Right lung (tissue), 10 donors: ENCODE measurements at places on chromosomes 5 and 9.
A peak's percentile ranks its signal among the peaks of the same experiment; 100 is the strongest.

GRCh38 chr5:68428231-68428811 is 212.8 kb downstream of the PIK3R1 start:
- DNase-seq: no peak

DNA sequence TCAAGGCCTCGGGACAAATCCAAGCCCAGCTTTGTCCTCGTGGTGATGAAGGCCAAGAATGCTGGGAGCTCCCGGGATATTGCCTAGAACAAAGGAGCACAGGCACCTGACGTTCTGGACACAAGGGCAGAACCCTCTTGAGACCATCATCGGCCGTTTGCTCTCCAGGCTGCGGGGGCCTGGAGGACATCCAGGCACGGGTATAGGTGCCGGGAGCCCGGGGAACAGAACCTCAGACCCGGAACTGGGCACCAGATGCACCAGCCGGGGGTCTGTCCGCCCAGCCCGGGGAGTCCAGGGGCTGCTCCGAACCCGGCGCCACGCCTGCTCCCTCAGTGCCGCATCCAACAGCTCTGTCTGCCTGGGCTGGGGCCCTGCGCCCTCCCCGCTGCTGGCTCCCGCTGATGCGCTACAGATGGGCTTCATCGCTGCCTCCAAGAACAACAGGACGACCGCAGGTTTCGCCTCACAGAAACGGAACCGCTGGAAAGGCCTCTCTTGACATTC is 88.0 kb downstream of the ADAMTS2 start:
- DNase-seq: no peak

DNA sequence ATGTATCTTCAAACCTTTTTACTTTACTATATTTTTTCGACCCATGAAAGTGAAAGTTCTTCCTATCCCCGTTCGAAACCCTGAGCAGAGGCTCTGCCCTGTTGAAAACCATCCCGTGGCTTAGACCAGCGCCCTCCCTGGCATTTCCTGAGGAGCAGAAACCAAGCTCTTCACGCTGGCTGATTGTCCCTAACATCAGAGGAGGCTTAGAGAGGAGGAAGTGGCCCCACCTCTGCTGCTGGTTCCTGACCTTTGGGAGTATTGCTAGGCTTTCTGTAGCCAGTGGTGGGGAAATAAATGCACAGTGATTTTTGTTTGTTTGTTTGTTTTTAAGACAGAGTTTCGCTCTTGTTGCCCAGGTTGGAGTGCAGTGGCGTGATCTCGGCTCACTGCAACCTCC is 4.2 kb upstream of the PTGES start:
- no peak for DNase-seq

DNA sequence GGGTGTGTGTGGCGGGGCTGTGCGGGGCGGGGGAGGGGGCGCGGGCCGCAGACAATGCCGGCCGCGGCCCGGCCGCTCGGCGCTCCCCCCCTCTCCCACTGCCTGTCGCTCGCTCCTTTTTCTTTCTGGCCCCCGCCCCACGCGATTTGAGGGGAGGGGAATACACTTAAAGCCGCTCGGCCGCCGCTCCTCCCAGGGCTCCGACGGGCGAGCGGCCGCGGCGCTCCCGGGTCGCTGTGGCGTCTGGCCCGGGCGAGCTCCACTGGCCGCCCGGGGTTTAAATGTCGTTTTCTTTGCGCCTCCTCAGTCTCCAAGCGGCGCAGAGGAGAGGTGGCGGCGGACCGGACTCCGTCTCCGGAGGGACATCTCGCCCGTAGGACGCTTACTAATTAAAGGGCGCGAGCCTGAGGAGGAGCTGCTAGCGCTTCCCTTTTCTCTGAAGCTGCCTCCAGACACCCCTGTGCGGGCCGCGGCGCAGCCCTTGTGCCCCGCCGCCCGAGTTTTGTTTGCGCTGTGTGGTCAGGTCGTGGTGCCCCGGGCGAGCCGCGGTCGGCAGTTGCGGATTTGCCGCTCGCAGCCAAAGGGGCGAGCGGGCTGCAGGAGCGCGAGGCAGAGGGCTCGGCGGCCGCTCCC is 1.4 kb downstream of the ZSWIM6 start:
- no peak for DNase-seq

DNA sequence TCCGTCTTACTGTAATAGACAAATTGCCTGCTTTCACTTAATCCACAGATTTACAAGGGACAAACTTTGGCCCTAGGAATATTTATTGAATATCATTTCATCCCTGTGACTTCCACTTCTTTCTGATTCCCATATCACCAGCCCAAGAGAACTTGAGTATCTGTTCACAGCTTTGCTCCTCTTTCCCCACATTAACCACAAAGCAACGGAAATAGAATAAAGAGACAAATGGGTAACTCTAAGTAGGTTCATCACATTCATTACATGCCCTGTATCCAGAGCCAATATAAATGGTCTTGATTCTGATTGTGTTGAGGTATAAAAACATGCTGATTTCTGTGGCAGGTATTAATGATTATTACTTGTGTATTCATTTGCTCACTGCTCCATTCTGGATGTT is 41.9 kb downstream of the TMEM252 start:
- no peak for DNase-seq

DNA sequence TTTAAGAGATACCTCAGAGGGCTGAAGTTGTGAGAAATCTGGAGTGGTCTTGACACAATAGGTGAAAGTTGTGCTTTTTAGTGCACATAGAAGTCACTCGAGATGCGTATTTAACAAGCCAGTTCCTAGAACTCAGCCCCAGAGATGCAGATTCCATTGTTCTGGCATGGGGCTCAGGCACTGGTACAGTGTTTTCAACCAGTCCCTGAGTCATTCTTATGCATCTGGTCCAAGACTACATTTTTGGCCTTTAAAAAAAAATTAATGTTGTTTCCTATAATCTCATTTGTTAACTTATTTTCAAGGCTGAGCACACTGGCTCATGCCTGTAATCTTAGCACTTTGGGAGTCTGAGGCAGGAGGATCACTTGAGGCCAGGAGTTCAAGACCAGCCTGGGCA is 29.6 kb downstream of the PTTG1 start:
- no peak for DNase-seq

DNA sequence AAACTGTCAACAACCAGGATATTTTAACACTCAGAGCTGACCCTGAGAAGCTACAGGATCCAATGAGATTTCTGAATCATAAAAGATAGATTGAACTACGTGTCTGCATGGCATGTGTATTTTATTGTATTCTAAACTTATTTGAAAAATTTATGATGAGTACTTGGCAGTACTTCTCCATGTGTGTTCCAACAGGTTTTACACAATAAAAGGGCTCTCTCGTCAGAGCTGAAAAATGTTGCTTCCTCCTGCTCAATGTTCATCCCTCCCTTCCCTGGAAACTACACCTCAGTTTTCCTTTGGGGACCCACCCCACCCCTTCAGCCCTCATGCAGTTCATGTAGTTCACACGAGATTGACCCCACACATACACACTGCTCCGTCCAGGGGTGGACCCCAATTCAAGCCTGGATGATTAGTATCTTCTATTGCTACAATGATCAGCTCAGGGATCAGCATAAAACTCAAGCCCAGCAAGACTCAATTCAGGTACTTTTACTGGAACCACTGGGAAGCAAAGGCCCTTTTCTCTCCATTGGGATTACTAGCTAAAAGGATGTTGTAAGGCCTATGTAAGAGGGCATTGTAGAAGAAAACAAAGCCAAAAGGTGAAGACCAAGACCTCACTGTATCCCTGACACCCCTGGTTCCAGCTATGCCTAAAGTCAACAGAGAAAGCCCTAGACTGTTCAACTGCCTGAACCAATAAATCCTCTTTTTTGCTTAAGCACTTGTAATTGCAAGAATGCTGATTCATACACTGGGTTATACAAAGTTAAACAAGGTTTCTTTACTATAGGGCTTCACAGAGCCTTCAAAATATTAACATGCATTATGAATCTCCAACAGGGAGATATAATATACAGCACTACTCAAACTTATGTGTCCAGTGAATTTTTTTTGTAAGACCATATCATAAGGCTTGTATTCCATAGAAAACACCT is 112.6 kb downstream of the SAXO1 start:
- DNase-seq: no peak

- DNase-seq: no peak
These were observed 107.3 kb upstream of the ELAVL2 start for GRCh38 chr9:23933348-23933747.

DNA sequence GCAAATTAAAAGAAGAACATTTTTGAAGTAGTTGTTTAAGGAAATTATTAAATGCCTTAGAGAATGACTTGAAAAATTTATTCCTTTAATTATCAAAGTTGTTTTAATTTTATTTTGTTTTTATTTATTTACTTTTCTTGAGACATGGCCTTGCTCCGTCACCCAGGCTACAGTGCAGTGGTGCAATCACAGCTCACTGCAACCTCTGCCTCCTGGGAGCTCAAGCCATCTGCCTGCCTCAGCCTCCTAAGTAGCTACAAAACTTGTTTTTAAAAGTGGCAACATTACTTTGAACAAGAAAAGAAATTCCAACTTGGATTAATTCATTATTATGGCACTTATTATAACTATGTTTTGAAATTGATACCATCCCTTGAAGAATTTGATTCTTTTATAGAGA is 29.0 kb downstream of the CDO1 start:
- no peak for DNase-seq

DNA sequence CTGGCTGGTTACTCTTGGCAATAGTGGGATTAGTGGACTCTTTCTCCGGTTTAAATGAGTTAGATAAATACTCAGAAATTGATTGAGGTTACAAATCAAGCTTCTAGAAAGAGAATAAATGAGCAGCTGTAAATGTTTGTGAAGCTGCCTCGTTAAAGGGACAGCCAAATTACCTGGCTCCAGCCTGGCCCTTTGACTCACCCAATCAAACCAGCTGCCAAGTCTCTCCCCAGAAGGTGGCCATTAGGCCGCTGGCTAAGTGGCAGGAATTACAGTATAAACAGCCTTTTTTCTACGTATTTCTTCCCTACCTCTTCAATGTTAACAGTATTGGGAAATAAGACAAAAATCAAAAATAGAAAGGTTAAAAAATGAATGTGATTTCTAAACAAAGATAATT is 46.0 kb upstream of the SRFBP1 start:
- DNase-seq: no peak

DNA sequence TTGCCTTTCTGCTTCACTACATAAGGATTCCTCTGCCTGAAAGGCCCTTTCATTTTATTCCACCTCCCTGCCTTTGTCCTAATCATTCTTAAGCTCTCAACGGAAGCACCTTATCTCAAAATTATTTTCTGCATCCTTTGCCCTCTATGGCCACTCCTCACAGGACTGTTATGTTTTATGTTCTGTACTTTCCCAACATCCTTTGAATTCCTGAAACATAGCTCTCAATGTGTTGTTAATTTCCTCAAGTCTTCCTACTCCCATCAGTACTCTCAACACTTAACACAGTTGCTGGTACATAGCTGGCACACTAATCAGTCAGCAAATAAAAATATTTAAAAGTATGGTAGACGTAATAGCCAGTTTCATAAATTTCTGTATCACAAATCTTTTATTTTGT is 193.0 kb downstream of the RFX3 start:
- DNase-seq: no peak

DNA sequence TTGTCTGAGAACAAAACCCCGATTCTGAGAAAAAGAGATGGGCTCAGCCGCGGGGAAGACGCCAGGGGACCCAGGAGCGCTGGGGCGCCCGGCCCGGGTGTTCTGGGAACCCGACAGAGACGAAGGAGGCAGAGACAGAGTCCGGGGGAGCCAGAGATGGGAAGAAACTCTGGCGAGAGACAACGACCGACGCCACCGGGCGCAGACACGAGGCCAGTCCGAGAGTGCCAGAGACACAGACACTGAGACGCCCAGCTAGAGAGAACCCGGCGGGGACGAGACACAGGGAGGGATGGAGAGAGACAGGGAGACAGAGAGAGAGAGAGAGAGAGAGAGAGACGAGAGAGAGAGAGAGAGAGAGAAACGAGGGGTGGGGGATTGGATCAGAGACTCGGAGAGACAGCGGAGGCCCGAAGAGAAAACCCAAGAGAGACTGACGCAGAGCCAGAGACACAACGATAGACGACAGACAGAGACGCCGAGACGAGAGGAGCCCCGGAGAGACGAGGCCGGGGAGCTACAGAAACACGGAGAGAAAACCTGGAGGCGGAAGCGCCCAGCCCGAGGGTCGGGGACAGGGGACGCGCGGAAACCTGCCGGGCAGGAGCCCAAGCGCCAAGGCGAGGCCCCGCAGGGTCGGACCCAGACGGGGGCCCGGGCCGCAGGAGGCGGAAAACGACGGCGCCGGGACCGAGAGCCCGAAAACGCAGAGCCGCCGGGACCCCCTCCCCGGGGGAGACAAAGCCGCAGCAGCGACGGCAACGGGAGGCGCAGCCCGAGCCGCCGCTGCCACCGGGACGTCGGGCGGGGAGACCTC is 3.3 kb downstream of the NR5A1 start:
- no peak for DNase-seq

DNA sequence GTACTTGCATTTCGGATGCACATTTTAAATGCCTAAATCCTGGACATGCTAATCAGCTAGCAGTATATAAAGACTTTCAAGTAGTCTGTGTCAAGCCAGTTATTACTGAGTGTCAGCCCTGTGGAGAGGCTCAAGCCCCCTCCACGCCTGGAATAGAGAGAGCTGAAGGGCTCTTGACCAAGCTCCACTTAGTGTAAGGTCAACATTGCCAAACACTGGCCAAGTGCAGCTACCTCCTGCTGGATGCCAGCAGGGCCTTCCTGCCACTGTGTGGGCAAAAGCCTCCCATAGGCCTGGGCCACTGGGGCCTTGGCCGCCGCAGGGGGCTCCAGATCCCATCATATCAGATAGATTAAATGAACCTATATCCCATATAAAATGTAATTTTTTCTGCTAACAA is 239.4 kb upstream of the PANK3 start:
- DNase-seq: peak; percentile 39

- no peak for DNase-seq
These were observed 5.5 kb downstream of the MVB12B start for GRCh38 chr9:126331964-126332748.

GRCh38 chr9:14532456-14533115 is 160.6 kb downstream of the ZDHHC21 start:
- no peak for DNase-seq

GRCh38 chr9:129435291-129435690 is 185.6 kb downstream of the C9orf50 start:
- DNase-seq: no peak
